Fibroblast of skin of abdomen (primary cell): ENCODE measurements at places on chromosomes 7 and 10.

DNA sequence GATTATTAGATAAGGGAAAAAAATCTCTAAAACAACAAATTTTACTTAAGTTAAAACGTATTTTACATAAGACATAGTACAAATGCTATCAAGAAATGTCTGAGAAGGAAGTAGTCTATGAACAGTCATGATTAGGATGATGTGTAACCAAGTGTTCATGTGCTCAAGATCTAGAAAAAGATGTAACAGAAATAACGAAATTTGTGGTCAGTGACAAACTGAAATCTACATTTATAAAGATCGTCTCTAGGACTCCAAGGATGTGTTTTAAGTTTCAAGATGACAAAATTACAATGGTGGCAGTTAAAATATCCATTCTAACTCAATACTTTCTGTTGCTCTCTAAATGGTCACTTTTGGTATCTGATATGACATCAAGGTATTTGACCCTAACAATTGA lies 17.2 kb downstream of the PPP3CB start:
- DNase-seq: no peak

DNA sequence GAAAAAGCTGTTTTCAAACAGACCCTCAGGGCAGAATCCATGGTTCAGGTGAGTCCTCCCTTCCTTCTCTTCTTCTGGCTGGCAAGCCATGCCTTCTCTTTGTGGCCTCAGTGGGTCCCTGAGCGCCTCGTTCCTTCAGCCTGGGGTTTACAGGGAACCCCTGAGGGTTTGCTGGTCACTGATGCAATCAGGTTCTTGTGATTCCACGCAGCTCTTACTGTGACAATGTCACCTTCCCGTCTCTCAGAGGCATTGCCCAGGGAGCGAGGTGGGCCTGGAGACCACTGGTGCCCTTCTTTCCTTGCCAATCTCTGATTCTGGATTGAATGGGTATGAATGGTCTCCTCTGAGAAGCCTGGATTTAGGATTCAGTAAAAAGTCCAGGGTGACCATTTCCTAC lies 132.2 kb downstream of the ADARB2 start:
- DNase-seq: no peak

DNA sequence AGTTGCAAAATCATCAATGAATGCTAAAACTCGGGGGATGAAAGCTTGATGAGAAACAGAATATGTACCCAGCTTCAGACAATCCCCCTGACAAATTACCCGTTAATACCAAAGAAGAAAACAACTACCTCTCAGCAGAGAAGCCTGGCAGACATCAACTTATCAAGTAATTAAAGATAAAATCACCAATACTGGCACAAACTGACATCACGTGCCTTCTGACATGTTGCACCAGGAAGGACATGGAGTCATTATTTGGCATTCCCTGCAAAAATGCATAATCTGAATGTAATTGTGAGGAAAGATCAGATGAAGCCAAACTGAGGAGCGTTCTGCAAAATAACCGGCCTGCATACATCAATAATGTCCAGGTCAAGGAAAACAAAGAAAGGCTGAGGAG lies 7.7 kb downstream of the SLIT1 start:
- DNase-seq: no peak

DNA sequence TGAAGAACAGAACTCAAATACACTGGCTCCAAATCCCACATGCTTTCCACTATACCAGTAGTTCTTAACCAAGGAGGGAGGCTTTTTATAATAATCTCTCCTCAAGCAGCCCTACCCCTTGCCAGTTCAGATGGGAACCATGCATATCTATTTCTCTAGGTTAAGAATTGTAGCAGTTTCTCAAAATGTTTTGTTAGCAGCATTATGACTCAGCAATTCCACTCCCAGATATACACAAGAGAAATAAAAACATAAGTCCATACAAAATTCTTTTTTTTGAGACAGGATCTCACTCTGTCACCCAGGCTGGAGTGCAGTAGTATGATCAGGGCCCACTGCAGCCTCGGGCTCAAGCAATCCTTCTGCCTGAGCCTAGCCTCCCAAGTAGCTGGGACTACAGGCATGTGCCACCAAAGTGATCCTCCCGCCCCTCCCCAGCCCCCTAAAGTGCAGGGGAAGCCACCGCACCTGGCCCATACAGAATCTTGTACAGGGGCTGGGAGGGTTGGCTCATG lies 18.1 kb downstream of the YWHAG start:
- peak; percentile 46 for DNase-seq

GRCh38 chr10:69576334-69577011 lies 3.3 kb upstream of the NEUROG3 start:
- DNase-seq: no peak

GRCh38 chr10:77267703-77268675 lies 369.6 kb downstream of the KCNMA1 start:
- peak; percentile 78 for DNase-seq

DNA sequence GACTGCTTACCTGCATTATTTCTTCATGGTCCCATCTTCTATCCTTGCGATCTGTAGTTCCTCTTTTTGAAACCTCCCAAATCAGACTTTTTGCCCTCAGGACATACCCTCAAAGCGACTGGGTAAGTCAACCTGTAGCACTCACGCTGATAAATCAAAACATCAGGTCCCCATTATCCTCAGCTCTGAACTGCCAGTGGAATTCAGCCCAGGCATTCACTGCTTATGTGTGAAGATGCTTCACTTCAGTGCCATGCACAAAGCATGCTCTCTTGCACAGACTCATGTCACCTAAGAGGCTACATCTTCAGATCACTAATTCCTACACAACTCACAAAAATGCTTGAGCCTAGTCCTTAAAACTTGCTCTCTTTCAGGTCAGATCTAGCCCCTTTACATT lies 283.6 kb upstream of the KLF6 start:
- DNase-seq: no peak

- DNase-seq: no peak
These were observed 6.3 kb upstream of the HBP1 start for GRCh38 chr7:107162475-107162874.

- DNase-seq: no peak
These were observed 430.3 kb upstream of the SEMA3A start for GRCh38 chr7:84624927-84625326.

DNA sequence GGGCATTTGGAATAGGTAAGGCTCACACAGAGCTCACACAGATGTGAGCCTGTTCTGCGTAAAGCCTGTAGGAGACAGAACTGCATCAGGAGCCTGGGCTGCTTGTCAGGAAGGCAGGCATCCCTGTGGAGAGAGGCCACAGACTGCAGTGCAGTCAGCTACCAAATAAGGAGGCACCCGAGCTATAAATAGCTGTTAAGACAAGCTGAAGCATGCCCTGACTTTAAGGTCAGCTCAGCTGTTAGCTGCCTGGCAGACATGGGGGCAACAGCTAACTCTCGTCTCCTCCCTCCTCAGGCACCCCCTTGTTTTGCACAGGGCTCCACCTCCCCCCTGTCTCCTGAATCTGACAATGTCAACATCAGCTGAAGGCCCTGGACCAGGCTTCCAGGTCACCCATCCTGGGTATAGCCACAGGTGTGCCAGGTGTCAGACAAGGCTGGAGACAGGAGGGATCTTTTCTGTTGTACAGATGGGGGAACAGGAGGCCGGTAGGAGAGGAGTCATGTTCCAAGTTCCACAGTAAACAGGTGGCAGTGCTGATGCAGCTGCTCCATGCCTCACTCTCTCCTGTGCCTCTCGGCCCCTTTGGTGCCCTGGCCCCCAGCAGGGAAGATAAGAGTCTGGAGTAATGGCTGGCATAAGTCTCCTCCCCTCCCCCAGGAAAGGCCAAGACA lies 27.6 kb upstream of the MKRN1 start:
- peak; percentile 67 for DNase-seq

GRCh38 chr7:1619152-1620079 lies 49.6 kb upstream of the PSMG3 start:
- no peak for DNase-seq

DNA sequence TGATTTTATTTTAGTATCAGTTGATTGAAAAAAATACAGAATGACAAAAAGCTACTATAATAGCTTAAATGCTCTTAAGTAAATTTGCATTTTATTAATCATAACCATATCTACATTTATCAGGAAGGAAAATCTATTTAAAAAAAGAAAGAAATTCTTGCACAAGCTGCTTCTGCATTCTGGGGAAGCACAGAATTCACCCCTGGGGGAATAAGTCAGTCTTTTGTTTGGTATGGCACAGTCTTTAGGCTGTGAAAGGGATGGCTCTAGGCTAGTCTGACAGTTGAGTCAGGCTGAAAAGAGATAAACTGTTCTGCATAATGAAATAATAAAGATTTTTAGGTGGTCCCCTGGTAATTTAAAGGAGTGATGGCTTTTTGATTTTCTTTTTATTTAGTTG lies 37.9 kb downstream of the HTR7 start:
- DNase-seq: no peak

DNA sequence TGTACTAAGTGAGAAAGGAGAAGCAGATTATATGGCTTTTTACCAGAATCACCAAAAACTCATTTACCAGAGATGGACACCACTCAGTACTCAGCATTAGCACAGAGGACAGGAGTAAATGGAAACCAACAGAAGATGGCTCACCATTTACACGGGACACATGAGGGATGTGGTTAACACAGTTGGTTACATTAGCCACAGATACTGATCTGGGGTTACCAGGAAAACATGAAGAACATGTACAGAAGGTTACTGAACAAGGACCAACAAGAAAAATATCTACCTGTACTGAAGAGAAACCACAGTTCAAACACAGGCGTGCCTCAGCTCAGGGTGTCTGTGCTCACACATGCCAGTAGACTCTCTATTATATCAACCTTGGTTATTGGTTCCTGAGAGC lies 1285.8 kb upstream of the SORCS1 start:
- DNase-seq: no peak

DNA sequence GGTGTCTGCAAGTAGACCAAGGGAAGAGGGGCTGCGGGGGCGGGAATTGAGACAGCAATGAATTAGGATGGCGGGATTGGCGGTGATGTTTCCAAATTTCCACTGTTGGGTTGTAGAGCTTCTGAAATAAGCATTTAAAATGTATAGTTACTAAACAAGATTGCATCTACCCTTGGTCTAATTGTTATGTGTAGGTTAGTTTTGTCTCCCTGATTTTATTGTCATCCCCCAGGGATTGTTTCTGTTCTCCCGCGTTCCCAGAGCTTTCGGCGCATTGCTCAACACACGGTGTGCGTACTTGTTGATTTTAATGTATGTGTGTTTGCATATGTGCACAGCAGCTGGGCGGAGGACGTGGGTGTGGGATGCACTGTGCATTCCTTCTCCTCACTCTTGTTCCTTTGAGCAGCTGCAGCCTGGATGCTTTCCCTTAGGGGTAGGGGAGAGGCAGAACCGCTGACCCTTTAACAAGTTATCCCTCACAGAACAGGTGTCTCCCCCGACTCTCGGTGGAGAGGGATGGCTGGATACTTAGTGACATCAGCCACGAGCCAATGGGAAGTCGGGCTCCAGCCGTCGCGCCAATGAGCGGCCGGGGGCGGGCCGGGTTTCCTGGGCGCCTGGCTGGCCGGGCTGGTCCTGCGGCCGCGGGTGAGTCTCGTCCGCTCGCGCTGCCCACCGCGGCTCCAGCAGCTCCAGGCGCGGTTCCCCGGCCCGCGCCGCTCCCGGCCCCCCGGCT lies at the start of gene TSPAN33:
TSS of gene TSPAN33 (plus strand) at position 613 of the 739 bp plus-strand sequence. CDS start 274 bp downstream, outside the sequence.
- DNase-seq: peak; percentile 51

DNA sequence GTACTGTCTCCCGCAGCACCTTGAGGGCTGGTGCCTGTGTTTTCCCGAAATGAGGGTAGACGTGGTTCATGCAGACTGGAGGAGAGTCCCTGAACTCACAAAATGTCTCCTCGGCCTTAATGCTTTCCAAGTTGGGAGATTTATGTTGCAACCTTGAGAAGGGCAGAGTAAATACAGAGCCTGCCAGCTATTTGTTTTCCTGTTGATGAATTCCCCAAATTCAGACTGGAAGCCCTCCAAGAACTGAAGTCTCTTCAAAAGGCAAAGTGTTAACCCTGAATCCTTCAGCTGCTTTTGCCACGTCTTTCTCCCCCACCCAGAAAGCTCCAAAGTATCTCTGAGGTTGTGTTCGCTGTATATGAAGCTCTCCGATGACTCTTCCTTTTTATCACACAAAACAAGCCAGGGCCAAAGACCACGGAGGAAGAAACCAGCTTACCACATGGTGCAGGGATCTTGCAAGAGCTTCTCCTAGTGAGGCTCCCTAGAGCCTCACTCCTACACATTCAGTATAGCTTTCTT lies 254.7 kb upstream of the NFE2L3 start:
- no peak for DNase-seq

DNA sequence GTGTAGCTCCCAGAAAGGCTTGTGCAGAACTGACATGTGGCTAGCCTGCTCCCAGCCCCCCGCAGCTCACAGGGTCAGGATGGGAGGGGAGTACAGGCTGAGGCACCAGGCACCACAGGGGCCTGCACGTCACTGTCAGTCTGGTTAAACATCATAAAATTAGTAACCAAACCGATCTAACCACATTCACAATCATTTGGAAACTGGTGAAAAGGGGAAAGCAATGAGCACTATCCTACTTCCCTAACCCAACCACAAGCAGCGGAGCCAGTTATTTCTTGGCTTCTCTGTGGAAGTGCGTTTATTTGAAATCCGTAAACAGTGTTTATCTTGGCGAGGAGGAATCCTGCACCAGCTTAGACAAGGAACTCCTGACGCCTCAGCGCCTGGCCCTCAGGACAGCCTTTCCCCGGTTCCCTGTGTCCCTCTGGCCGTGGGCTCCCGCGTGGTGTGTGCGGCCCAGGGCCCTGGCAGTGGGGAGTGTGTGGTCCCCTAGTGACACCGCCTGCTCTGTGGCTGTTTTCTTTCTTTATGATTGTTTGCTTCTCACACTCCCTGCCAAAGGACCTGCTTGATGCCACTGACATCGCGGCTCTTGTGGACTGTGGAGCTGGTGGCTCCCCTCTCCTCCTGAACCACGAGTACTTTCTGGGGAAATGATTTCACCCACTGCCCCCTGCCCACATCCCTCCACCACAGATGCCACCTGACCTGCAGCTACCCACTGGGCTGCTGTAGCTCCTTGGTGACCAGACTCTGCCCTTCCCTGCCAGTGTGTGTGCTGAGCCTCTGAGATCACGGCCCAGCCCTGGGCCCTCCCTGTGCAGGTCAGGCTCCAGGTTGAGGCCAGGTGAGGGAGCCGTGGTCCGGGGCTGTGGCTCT lies 38.0 kb downstream of the INPP5A start:
- DNase-seq: peak; percentile 64

GRCh38 chr7:31123321-31123720 lies 71.2 kb downstream of the ADCYAP1R1 start:
- no peak for DNase-seq

- peak; percentile 65 for DNase-seq
These were observed 27.5 kb downstream of the PVRIG start for GRCh38 chr7:100247152-100247757.

GRCh38 chr7:45092100-45092930 lies 3.5 kb upstream of the NACAD start:
- no peak for DNase-seq

GRCh38 chr7:28130277-28130676 lies 50.3 kb downstream of the JAZF1 start:
- DNase-seq: peak; percentile 68

- DNase-seq: no peak
These were observed 258.8 kb upstream of the IMMP2L start for GRCh38 chr7:111821046-111821445.

DNA sequence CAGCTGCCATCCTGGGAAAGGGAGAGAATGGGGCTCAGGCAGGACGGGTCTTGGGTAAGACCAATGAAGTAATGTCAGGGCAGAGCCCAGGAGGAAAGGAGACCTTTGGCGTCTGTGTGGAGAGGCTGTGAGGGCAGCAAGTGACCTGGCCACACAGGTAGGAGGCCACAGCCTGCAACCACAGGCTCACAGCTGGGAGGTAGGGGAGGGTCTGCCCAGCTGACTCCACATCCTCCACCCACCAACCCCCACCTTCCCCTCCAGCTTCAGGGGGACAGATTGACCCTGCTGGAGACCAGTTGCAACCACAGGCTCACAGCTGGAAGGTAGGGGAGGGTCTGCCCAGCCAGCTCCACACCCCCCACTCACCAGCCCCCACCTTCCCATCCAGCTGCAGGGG lies 262.2 kb upstream of the TCERG1L start:
- no peak for DNase-seq
